Activated naive CD4-positive, alpha-beta T cell (primary cell): ENCODE measurements at places on chromosomes 6 and 20.

DNA sequence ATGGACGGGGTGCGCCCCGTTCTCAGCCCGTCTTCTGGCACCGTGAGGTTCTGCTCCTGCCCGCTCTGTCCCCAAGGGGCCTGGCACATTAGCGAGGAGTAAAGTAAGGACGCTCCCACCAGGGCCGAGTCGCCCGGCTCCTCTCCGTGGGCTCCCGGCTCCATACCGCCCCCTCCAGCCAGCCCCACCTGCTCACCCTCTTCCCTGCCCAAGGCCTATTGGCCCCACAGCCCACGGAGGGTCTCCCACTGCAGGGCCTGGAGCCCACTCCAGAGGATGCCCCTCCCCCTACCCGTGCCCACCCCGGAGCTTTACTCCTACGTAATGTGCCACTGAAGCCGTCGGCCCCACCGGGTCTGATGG, 47.5 kb upstream of the CHRNA4 start:
- no peak for DNase-seq

GRCh38 chr6:140874066-140874465, 1258.7 kb upstream of the GJE1 start:
- no peak for DNase-seq

DNA sequence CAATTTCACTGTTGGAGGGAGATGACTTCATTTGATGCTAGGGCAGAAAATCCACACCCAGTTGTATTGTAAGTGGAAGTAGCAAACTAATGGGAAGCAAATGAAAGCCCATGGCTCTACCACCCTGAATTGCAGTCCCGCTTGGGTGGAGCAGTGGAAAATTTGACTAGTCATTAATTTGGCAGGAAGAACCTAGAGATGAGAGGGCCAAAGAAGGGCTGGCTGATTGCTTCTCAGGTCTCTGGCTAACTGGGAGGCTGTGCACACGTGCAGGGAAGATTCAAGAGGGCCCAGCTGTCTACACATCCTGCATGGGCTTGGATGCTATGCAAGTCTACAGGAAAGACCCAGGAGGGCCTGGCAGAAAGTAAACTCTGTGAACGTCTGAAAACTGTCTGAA, 466.2 kb downstream of the TFAP2A start:
- no peak for DNase-seq

DNA sequence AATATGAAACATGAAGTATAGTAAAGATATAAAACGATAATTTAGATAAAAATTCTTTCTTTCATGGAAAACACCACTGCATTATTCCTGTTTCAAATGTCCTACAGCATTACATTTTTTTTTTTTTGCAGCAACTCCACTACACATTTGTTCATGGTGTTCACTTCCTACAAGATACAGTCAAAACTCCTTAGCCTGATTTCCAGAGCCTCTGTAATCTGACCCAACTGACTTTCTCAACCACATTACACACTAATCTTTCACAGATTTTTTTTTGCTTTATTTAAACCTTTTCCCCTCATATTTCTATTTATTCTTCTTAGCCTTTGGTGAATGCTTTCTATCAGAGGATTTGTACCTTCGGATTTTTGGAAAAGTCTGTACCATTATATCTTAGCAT, 176.5 kb upstream of the PDE7B start:
- DNase-seq: no peak

GRCh38 chr20:40768105-40768504, 79.1 kb upstream of the MAFB start:
- DNase-seq: no peak
